ENCODE measurements at places on chromosomes 7 and 10. TPM values are rescaled to one million over a fixed set of nuclear protein-coding genes. Genes with fewer than 3 reads are reported as not detected.

GPR85 gene
- total RNA-seq: not detected

ITGB8 gene
- total RNA-seq: 0.85 TPM

CFTR gene
- total RNA-seq: not detected

GRCh38 chr10:124403548-124403947 is 15.2 kb downstream of the OAT start:
- H3K27ac ChIP-seq: no peak overlapping the region
- peaks cover 47% of the 10 kb centered on the region for H3K36me3 ChIP-seq
- no peaks in the 10 kb centered on the region for H3K4me1 ChIP-seq
- DNase-seq: peak; percentile 62
- H3K27me3 ChIP-seq: no peaks in the 10 kb centered on the region

DNA sequence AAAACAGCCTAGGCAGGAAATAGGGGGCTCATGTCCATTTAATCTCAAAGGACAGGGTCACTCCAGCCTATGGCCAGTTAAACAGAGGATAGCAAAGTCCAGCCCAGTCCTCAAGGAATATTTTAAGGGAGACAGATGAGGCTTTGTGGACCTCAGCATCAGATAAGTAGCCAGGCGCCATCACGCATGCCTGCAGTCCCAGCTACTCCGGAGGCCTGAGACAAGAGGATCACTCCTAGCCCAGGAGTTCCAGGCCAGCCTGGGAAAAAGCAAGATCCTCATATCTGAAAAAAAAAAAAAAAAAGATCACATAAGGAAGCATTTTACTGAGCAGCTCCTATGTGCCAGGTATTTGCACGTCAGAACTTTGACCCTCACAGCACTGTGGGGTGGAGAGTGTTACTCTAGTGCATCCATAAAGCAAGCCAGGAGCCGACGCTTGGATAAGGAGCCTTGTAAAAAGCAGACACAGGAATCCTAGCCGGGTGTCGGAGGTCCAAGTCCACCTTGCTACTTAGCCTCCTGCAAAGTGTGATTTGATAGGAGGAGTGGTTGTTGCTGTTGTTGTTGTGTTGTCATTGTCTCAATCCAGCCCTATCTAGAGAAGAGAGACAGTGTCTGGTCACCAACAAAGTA is 61.8 kb upstream of the DOCK1 start:
- no peaks in the 10 kb centered on the region for H3K27me3 ChIP-seq
- H3K4me1 ChIP-seq: no peaks in the 10 kb centered on the region
- DNase-seq: no peak
- H3K27ac ChIP-seq: no peak overlapping the region
- no peaks in the 10 kb centered on the region for H3K36me3 ChIP-seq
- H3K4me3 ChIP-seq: no peak overlapping the region

SUV39H2 gene
- 6.8 TPM for total RNA-seq

GRCh38 chr10:125127110-125127509 is 33.3 kb downstream of the CTBP2 start:
- no peak overlapping the region for H3K4me3 ChIP-seq
- no peaks in the 10 kb centered on the region for H3K27me3 ChIP-seq
- H3K4me1 ChIP-seq: no peaks in the 10 kb centered on the region
- no peak overlapping the region for H3K27ac ChIP-seq

ENTPD1 gene
- total RNA-seq: 0.89 TPM

- H3K27ac ChIP-seq: no peak overlapping the region
- H3K4me3 ChIP-seq: no peak overlapping the region
- no peaks in the 10 kb centered on the region for H3K4me1 ChIP-seq
- H3K36me3 ChIP-seq: no peaks in the 10 kb centered on the region
- no peaks in the 10 kb centered on the region for H3K27me3 ChIP-seq
- no peak for DNase-seq
These were observed 130.9 kb downstream of the SEMA3D start for GRCh38 chr7:85055906-85056305.

MKX gene
- total RNA-seq: 0.05 TPM

ANKRD61 gene
- total RNA-seq: not detected

DNA sequence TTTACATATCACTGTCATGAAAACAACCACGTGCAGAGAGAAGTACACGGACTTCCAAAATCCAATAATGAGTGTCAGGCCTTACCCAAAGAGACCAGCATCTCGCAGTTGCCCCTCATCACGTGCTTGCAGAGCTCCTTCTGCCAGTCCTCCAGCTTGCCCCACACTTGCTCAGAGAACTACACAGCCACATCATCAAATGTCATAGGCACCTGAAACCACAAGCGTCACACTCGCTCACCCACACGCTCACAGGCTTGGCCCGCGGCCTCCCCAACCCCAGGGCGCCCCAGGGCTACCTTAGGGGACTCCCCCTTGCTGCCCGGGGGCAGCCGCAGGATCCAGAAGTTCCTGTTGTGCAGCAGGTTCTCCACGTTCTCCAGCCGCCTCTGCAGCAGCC is 123.4 kb upstream of the ZNF746 start:
- DNase-seq: peak; percentile 56
- H3K27ac ChIP-seq: no peak overlapping the region
- H3K36me3 ChIP-seq: peaks cover 13% of the 10 kb centered on the region

DNA sequence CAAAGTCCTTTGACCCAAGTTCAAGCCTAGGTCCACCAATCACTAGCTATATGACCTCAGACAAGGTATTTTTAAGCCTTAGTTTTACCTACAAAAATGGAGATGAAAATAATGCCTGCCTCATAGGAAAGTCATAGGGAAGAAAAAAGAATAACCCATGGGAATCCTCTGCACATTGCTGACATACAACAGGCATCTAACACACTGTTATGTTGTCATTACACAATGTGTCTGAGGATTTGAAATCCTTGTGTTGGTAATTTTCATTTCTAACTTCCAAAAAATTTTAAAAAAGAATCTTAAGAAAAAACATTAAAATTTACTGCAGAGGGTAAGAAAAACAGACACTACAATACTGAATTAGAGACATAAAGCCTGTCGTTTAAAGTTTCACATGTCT is 5.7 kb downstream of the ANK3 start:
- DNase-seq: no peak
- no peaks in the 10 kb centered on the region for H3K27me3 ChIP-seq
- H3K4me1 ChIP-seq: no peaks in the 10 kb centered on the region
- H3K36me3 ChIP-seq: no peaks in the 10 kb centered on the region

NEUROD6 gene
- total RNA-seq: not detected

DNA sequence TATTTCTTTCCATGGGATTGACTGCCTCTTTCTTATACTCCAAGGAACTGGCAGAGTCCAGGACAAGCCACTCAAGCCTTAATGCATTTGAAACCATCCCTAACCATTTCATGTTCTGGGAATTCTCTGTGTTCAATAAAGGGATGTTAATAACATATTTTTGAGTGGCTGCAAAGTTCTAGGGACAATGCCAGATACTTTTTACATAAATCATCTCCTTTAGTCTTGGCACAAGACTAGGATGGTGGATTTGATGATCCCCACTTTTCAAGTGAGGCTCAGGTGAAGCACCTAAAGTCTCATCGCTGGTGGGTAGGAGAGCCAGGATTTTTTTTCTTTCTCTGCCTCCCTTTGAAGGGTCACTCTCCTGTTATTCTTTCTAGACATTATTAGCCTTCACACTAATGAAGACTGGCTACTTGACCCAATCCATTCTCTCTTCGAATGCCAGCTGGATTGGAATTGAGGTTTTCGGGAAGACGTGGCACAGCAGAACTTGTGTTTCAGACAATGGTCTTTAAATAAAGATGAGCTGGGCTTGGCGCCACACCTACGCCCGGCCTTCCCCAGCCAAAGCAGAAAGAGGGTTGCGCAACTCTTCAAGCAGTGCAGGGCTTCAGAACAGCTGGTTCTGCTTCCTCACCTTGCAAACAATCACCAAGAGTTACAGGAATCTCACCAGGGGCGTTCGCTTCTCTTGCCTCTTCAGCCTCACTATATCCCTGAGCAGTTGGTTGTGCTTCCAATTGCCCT is 73.8 kb upstream of the BMPER start:
- no peaks in the 10 kb centered on the region for H3K36me3 ChIP-seq
- H3K4me3 ChIP-seq: no peak overlapping the region
- DNase-seq: no peak
- H3K27ac ChIP-seq: no peak overlapping the region
- H3K4me1 ChIP-seq: no peaks in the 10 kb centered on the region

GRCh38 chr7:134527979-134528371 is 608 bp downstream of the AKR1B10 start:
- H3K4me1 ChIP-seq: no peaks in the 10 kb centered on the region
- no peak overlapping the region for H3K4me3 ChIP-seq
- H3K36me3 ChIP-seq: no peaks in the 10 kb centered on the region

DNA sequence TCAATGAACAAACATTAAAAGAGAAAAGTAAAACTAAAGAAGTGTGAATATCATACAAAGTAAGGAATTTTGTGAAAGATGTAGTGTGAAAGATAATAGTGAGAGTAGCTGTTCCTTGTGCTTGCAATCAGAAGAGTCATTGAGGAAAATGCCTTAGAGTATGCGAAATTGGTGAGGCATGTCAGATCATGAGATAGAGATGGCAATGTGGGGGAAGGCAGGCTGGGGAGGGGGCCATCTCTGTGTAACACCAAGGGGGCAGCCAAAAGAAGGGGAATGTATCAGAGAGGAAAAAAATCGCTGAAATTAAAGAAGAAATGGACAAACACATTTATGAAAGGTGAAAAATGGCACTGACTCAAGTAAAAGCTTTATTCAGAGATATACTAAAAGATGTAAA is 19.6 kb upstream of the PRKAR2B start:
- H3K27ac ChIP-seq: no peak overlapping the region
- no peaks in the 10 kb centered on the region for H3K4me1 ChIP-seq
- no peak for DNase-seq
- no peaks in the 10 kb centered on the region for H3K27me3 ChIP-seq

GRCh38 chr7:6166443-6166891 is 106.0 kb downstream of the CYTH3 start:
- no peaks in the 10 kb centered on the region for H3K4me1 ChIP-seq
- H3K4me3 ChIP-seq: no peak overlapping the region
- no peaks in the 10 kb centered on the region for H3K27me3 ChIP-seq
- no peak overlapping the region for H3K27ac ChIP-seq
- H3K36me3 ChIP-seq: no peaks in the 10 kb centered on the region

- no peaks in the 10 kb centered on the region for H3K27me3 ChIP-seq
- no peak overlapping the region for H3K27ac ChIP-seq
- DNase-seq: no peak
- H3K36me3 ChIP-seq: no peaks in the 10 kb centered on the region
- H3K4me3 ChIP-seq: no peak overlapping the region
- no peaks in the 10 kb centered on the region for H3K4me1 ChIP-seq
These were observed 76.9 kb upstream of the ANK3 start for GRCh38 chr10:60466267-60467201.

OR13A1 gene
- total RNA-seq: 0.24 TPM

DNA sequence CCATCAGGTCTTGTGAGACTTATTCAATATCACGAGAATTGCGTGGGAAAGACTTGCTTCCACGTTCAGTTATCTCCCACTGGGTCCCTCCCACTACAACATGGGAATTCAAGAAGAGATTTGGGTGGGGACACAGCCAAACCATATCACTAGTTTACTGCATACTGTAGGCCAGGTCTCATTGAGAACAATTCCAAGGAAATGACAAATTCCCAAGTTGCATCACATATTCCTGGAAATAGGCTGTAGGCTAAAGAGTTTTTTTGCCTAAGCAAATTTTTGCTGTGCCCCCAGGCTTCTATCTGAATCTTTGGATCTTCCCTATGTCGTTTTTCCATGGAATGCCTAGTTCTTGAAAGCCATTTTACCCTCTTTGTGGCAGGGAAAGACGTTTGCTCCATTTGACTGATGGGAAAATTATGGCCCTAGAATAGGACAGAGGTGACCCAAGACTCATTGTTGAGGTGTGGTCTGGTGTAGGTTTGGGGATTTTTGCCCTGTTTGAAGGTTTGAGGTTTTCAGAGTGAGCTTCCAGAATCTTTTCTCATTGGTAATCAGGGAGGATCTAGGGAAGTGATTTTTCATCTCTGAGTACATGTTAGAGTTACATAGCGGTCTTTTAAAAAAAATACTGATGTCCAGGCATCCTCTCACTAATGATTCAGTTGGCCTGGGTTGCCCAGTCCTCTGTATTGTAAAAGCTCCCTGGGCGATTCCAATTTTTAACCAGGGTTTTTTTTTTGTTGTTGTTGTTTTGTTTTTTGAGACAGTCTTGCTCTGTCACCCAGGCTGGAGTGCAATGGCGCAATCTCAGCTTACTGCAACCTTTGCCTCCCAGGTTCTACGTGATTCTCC is 44.4 kb downstream of the TACR2 start:
- no peaks in the 10 kb centered on the region for H3K4me1 ChIP-seq

DNA sequence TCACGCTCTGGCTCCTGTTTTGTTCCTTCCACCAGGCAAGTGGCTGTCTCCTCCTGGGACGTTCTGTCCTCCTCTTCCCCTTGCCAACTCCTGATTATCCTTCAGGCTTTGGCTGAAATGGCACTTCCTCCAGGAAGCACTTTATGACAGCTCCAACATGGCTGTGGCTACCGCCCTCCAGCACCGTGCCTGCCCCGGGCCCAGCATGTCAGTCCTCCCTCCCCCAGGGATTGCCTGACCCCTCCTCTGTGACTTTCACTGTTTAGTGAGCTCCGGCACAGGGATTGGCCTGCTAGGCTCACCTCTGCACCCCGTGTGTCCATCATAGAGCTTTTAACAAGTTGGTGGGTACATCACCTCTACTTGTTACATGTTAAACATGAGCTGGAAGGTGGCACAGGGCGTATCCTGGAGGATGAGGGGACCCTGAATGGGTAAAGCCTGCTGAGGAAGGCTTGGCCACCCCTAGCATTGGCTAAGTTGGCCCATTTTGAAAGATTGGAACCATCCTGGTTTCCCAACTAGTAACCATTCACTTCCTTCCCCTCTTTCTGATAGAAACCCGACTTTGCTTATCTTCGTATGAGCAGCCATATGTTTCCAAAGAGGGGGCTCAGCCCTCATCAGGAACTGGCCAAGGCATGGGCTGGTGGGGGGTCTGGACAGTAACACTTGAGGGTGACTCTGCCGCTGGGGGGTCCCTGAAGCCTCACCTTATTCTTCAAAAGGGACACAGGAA is 10.5 kb upstream of the ADAMTS14 start:
- no peaks in the 10 kb centered on the region for H3K4me1 ChIP-seq
- H3K36me3 ChIP-seq: no peaks in the 10 kb centered on the region
- DNase-seq: no peak

DNA sequence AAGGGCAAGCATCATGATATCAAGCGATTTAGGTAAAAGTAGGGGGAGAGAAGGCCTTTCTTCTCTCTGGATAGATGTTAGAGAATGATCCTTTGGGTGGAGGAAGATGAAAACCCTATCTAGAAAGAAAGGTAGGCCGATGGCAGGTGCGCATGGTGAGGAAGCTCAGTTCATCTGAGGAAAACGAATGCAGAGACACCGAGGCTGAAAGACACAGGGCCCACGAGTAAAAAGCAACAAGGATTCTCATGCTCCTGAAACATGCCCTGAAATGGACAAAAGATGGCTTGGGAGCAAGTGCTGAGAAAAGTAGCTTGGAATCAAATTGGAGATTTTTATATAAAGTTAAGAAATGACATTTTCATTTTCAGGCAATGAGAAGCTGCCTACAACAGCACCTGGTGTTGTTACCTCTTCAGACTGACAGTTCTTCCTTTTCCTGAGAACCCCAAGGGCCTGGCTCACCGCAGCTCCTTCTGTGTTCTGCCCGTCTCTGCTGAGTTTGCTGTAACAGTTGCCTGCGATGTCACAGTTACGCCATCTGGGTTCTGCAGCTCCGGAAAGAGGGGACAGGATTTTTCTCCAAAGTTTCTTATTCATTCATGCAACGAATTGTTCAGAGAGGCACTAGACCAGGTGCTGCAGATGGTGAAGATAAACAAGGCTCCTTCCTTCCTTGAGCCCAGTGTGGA is 402.0 kb upstream of the KLF6 start:
- H3K27ac ChIP-seq: no peak overlapping the region
- no peak for DNase-seq
- no peak overlapping the region for H3K4me3 ChIP-seq
- H3K36me3 ChIP-seq: no peaks in the 10 kb centered on the region
- no peaks in the 10 kb centered on the region for H3K27me3 ChIP-seq
- H3K4me1 ChIP-seq: no peaks in the 10 kb centered on the region
